ENCODE measurements at places on chromosomes 2 and 18. TPM values are rescaled to one million over a fixed set of nuclear protein-coding genes. Genes with fewer than 3 reads are reported as not detected.

DNA sequence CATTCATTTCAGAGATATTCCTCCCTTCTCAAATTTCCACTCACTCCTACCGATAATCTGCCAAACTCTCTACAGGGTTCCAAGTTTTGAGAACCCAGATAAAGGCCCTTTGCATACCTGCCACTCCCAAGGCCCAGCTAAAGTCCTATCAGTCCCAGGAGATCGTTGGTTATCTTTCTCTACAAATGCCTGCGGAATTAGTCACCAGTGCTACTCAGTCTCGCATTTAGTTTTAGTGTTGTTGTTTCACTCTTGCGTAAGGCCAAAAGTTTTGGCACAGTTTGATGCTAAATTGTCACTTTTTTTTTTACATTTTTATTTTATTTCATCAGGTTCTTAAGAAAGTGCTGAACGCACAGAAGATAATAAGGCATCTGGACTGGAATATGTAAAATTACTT, 29.2 kb upstream of the SETBP1 start:
- peak; percentile 64 for DNase-seq

Gene SCN2A
- 0.53 TPM for total RNA-seq

Gene UCN
- total RNA-seq = not detected

Gene GCG
- total RNA-seq = not detected

Data from ascending aorta (tissue), 2 donors.